Effector CD4-positive, alpha-beta T cell (primary cell): ENCODE measurements at places on chromosomes 11 and 22.

GRCh38 chr11:82823647-82824619 is 76.3 kb downstream of the PRCP start:
- no peak for DNase-seq

GRCh38 chr11:79258576-79258975 is 182.3 kb downstream of the TENM4 start:
- DNase-seq: no peak

- DNase-seq: no peak
Measured at GRCh38 chr11:82889133-82890001, 10.9 kb downstream of the PRCP start.

GRCh38 chr11:128965485-128965884 is 22.8 kb upstream of the TP53AIP1 start:
- DNase-seq: no peak

- DNase-seq: no peak
Measured at GRCh38 chr11:115256397-115257197, 247.6 kb downstream of the CADM1 start.

DNA sequence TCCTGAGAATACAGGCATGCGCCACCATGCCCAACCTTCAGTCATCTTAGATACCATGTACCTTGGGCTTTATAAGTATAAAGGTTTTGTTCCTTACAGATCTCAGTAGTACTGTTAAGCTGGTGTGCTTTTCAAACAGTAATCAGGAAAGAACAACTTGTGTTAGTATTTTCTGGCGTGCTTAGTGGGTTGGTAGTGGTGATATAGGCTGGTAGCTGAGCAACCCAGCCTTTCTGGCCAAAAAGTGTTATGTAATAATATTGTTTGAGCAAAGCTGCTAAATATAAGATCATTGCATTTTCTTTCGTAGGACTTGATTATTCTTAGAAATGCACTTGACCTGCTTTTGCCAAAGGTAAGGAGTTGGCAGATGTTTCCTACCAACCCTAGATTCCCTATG is 6.5 kb downstream of the ADSL start:
- DNase-seq: no peak

- no peak for DNase-seq
Measured at GRCh38 chr11:111469200-111469599, 43.0 kb downstream of the BTG4 start.

- DNase-seq: no peak
Measured at GRCh38 chr11:7638710-7639642, 34.3 kb downstream of the CYB5R2 start.

DNA sequence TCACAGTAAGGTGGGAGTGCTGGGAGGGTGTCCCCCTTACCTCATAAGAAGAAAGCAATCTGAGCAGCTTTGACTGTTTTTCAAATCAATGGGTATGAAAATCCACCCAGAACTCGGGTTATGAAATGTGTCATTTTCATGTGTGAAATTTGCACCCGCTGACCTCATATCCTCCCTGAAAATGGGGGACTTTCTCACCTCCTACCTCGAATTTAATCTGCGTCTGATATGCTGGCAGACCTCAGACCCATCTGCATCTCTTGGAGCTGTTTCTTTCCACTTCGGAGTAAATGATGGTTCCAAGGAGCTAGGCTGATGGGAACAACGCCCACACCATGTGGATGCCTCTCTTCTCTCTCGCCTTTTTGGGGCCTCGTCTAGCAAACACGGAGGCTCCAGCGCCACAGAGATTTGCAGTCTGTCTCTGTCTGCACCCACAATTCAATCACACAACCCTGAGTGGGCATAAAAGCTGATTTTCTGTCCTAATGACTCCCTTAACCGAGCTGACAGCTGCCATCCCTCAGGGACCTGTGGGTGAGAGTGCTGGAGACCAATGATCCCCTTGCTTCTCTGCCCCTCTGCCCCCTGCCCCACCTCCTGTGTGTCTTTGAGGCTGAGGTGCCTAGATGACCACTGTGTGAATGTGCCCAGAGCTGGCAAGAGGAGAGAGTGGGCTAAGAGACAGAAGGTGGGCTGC is 71.0 kb downstream of the TRIM29 start:
- DNase-seq: no peak

DNA sequence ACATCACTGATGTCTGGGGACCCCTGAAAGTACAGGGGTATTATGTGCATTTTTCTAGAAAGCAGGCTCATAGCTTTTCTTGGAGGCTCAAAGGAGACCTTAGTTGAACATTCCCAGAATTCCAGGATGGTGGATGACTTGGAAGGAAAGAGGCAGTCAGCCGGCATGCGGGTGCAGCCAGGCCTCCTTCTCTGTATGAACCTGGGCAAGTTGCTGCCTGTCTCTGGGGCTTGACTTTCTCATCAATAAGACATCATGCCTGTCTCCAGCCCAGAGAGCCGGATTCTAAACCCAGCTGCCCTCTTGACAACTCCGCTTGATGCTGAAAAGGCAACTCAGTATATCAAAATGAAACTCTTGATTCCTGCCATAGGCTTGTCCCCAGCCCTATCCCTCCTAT is 12.6 kb downstream of the MS4A15 start:
- DNase-seq: no peak

GRCh38 chr11:88799771-88800500 is 265.8 kb downstream of the GRM5 start:
- no peak for DNase-seq

DNA sequence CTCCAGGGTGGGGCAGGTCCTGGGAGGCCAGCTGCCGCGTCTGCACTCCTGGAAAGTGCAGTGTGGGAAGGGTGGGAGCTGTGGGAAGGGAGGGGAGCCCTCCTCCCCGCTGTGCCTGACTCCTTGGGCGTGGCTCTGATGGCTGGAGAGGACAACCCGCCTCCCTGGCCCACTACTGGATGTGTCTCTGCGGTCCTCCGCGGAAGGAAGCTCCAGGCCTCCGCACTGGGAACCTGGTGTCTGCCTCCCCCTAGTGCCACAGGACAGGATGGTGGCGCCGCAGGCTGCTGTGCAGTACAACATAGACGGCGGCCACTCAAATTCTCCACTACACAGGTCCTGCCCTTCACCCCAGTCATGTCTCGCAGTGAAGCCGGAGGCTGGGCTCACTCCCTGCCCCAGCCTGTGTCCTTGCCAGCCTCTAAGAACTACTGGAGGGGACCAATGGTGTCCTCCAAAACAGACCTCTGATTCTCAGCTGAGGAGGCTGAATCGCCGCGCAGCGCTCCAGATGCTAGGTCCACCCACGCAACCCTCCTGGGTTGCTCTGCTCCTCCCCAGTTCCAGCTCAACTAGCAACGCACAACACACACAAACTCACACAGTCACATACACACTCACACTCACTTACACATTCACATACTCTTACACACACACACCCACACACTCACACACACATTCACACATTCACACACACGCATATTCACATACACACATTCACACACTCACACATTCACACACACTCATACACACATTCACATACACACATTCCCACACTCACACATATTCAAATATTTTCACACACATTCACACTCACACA is 12.4 kb upstream of the DSCAML1 start:
- DNase-seq: no peak

DNA sequence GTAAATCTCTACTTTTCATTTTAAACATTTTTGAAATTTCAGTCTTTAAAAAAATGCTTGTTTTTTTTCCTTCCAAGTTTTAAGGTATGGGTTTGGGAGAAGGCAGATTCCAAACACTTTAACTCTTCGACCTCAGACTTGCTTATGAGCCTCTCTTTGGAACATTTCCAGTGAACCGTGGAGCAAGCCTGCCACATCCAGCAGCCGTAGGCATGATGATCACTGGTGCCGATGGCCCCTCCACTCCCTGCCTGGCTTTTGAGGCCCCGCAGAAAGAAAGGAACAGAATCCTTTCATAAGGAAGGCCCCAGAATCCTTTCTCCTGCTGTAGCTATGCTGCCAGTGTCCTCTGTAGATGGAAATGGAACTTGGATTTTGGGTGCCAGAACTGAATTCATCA is 50.7 kb downstream of the BMAL1 start:
- no peak for DNase-seq

DNA sequence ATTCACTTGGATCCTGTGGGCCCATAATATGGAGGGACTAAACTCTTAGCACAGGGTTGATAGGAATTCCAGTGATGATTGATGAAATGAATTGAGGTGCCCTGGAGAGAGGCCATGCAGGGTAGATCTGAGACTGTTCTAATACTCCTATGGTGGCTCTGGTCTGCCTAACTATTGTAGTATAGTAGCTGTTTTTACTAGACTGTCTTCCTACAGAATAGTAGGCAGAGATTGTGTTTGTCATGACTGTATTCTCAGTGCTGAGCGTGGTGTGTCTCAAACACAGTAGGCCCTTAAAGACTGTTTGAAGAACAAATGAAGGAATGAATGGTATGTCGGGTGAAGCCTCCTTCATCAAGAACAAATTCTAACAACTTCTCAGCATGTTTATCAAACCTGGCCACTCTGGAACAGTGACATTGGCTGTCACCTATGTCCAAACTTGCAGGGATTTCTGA is 107.0 kb upstream of the SESN3 start:
- no peak for DNase-seq

DNA sequence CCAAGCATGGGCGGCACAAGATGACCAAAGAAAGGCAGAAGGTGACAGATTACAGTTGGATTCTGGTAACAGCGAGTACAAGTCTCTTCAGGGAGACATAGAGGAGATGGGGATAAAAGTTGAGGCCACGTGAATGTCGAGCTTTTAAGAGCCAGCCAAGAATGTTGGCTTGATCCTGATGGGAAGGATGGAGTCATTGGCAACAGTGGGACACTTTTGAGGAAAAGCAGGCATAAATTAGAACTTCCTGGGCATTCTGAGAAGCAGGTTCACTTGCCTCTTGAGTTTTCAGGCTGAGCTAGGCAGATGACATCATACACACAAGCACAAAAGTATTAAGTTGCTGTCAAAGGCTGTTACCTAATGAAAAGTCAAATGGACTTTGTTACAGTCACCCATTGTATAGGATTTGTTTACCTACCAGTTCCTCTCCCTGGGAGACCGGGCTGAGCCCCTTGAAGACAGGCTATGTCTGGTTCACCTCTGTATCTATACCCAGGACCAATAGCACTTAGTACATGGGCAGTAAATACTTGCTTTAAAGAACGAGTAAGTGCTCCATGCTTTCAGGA is 41.1 kb downstream of the TNRC6B start:
- DNase-seq: no peak

GRCh38 chr11:74282914-74283371 is 28.5 kb downstream of the P4HA3 start:
- no peak for DNase-seq

DNA sequence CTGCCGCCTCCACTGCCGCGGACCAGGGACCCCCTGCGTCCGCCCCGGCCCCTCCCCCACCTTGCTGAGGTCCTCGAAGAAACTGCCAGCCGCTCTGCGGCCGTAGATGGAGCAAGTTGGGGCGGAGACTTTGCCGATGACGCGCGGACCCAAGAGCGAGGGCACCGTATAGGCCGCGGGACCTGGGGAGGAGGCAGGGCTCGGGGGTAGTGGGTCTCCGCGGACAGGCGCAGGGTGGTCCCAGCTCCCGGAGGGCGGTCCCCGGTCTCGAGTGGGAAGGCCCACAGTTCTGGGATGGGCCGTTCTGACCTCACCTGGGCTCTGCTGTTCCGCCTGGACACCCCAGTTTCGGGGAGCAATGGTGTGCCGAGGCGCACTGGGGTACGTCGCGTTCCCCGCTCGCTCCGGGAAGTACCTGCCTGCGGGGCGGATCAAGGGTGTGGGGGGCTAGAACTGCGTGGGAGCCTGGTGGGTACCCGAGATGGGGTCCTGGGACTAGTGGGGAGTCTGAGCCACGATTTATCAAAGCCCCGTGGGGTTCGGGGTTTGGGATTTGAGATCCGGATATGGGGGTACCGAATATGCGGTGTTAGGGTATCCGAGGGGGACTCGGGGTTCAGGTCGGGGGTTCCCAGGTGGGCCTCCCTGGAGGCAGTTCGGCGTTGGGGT is 1.2 kb upstream of the TYMP start:
- peak; percentile 62 for DNase-seq

DNA sequence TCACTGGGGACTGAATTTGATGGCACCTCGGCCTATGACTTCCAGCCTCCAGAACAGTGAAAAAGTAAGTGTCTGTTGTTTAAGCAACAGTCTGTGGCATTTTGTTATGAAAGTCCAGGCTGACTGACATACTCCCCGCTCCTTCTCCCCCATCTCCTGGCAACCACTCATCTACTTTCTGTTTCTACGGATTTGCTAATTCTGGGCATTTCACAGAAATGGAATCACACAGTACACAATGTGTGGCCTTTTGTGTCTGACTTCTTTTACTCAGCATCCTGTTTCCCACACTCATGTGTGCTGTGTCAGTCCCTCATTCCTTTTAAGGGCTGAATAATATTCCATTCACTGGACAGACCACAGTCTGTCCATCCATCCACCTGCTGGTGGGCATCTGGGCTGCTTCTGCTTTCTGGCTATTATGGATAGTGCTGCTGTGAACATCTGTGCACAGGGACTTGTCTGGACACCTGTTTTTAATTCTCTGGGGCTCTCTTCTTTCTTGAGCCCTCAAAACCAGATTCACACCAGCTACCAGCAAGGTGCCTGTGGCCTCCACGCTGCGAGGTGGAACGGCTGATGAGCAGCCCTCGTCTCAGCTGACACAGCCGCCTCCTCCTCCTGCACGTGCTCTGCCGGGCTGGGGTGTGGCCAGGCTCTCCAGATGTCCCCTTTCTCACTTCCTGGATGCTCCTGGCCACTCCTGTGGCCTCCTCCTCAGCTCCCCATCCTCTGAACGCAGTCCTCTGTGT is 333.1 kb downstream of the CTTN start:
- DNase-seq: no peak

- DNase-seq: peak; percentile 59
Measured at GRCh38 chr11:20363500-20364340, at the start of gene HTATIP2. HTATIP2 (plus strand) TSS chr11:20363714; CDS start chr11:20364238, 524 bp downstream.

DNA sequence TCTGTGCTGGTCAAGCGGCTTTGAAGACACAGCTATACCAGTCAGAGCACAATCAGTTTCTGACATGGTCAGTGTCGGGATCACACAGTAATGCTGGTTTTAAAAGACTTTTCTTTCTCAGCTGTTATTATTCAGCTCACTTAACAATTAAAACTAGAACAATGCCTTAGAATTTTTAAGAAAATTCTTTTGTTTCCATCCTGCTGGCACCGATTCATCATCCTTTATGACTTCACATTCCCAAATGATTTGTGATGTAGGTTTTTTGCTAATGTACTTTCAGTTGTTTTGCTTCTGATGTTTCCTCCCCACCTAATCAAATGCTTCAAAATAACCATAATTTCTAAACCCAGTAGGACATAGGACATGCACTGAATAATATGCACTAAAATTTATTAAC is 34.5 kb upstream of the OLFML1 start:
- no peak for DNase-seq

GRCh38 chr22:29012101-29012433 is 49.6 kb downstream of the C22orf31 start:
- DNase-seq: no peak

GRCh38 chr11:69159150-69159852 is 3.6 kb downstream of the SMIM38 start:
- DNase-seq: no peak
